Stimulated activated CD4-positive, alpha-beta T cell treated with anti-CD3 and anti-CD28 coated beads, Interleukin-1b, Interleukin-23, amount 100 ng/mL, for 1 hour (primary cell): ENCODE measurements at places on chromosomes 3 and 15.

- no peak for DNase-seq
Observed at GRCh38 chr3:55879901-55880331, 392.8 kb upstream of the WNT5A start.

DNA sequence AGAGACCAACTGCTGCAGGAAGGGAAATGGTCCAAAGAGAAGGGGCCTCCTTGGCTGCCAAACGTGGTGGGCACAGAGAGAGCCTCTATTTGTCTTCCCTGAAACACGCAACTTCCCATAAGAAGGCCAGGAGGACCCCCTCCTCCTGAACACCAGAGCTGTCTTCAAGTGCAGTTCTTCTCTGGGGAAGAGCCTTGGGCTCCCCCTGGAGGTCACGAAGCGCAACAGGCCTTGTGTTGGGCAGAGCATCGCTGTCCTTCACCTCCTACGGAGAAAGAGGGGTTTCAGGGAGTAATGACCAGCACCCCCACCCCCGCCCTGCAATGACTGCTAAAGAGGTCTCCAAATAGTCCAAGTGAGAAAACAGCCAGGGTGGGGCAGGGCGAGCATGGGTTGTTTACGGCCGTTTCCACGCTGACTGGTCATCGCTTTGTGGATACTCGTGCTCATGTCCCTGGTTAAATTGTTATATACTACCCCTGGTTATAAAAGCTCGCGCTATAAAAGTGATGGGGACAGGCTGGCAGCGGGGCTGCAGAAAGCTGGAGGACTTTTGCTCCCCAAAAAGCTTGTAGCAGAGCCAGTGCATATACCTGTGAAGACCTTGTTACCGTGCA, 397.5 kb upstream of the ATP10A start:
- DNase-seq, result no peak

- DNase-seq, result no peak
Observed at GRCh38 chr3:24562895-24563294, 68.2 kb upstream of the THRB start.

- no peak for DNase-seq
Observed at GRCh38 chr3:196003611-196004010, 78.3 kb downstream of the TFRC start.

DNA sequence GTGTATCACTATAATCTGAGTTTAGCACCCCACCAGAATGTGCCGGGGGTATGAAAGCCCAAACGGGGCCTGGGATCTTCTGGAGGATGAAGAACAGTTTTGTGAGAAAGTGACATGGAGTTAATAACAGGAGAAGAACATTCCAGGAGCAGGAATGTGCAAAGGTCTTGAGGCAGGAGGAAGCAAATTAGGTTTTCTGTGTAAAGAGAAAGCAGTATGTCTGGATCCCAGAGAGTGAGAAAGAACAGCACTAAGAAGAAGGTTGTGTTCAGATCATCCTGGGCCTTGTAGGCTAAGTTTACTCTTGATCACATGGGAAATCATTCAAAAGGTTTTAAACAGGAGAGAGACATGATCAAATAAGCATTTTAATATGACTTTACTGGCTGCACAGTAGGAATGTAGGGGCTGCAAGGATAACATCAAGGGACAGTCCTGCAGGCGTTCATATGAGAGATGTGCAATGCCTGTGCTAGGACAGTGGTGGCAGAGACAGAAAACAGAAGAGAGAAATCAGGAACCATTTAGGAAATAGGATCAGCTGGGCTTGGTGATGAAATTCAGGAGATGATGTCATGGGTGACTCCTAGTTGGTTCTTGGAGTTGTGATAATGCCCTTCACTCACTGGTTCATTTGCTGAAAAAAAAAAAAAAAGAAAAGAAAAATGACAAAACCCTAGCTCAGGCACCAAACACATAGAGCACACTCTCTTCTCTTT, 113.5 kb downstream of the TNIK start:
- DNase-seq, result no peak

DNA sequence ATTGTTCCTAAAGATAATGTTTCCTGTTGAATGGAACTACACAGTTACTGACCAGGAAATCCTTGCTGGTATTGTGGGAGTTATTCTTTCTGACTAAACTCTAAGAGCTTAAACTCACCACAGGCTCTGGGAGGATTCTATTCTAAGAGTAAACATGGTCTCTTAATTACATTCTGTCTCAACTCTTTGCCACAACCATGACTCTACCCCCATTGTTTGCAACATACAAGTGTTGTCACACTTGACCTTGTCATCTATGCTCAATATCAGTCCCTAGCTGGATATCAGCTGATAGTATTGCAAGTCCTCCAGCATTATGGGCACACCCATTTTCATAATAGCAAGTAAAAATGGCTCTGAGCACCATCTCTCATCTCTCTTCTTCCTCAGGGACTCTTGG, 29.6 kb upstream of the SECISBP2L start:
- DNase-seq, result no peak

DNA sequence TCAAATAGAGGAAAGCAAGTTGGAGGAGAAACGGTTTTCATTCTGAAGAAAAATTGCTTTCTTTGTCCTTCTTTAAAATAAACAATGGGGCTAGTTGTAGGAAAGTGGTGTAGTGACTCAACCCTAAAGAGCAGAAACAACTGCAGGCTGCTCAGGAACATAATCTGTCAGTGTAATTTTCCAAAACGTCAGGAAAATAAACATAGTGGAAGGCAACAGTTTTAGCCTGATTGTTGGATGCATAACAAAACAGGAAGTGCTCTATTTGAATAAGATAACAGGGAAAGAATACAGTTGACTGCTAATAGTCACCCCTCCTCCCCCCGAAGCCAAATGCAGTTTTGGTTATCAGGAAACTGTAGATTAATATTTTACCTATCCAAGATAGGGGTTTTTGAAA, 167.6 kb downstream of the ECT2 start:
- no peak for DNase-seq

DNA sequence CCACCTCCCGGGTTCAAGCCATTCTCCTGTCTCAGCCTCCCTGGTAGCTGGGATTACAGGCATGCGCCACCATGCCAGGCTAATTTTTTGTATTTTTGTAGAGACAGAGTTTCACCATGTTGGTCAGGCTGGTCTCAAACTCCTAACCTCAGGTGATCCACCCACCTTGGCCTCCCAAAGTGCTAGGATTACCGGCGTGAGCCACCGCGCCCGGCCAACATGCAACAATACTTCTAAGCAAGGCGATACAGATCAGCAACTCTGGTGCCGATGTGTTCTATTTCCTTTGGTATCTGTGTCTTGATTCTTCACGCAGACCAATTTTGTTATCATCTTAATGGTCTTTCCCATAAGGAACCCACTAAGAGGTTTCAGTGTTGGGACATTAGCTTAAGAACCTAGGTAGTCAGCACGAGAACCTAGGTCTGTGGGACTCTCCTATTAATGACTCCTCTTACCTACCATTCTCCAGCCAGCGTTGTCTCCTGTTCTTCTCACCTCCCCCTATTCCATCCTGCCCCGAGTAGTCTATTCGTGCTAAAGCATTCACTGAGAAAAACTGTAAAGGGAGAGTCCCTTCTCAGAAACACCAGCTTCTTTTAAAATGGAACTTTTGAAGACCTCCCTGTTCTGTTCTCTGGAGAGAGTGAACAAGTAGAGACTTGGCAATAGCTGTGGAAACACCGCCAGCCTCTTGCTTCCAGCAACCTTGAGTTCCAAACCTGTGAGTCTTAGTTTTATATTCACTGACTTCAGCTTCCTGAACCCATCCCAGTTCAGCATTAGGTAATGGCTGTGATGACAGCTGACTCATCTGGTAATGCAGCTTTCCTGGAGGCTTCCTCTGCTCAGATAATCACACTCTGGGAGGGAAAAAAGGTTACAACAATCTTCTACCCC, 61.2 kb downstream of the TSC22D2 start:
- DNase-seq, result no peak

- DNase-seq, result no peak
Observed at GRCh38 chr15:32659340-32660155, 18.0 kb downstream of the SCG5 start.

GRCh38 chr3:23435318-23435717, 232.2 kb downstream of the UBE2E2 start:
- no peak for DNase-seq

GRCh38 chr15:60652870-60653269, 173.9 kb upstream of the ICE2 start:
- no peak for DNase-seq

- no peak for DNase-seq
Observed at GRCh38 chr3:31124373-31124772, 229.9 kb upstream of the GADL1 start.

- no peak for DNase-seq
Observed at GRCh38 chr3:8152821-8153418, 348.7 kb upstream of the LMCD1 start.

DNA sequence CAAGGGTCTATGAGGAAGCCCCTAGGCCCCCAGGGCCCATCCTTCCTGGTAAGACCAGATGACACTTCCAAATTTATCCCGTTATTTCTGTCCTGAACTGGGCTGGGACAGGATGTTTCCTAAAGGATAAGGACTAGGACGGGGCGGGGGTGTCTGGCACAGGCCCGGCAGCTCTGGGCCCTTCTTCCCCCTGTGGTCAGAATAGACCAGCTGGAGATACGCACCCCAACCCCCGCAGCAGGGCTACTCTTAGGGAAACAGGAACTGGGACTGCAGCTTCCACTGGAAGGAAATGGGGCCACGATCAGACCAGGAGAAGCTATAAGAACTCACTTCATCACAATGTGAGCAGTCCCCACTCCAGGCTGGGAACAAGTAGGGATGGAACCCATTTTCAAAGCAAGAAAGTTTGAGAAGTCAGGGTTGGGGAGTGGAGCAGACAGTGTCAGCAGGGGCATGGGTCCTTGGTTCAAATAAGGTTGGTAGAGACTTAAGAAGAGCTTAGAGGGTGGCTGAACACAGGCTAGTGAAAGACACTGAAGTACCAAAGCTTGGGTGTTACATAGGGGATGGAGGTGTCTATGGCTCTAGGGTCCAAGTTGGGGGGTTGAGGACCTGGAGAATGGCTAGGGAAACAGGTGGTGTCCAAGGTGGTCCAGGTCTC, 1.1 kb downstream of the NCKIPSD start:
- DNase-seq, result no peak

GRCh38 chr3:46677411-46677726, 16.1 kb downstream of the ALS2CL start:
- no peak for DNase-seq

DNA sequence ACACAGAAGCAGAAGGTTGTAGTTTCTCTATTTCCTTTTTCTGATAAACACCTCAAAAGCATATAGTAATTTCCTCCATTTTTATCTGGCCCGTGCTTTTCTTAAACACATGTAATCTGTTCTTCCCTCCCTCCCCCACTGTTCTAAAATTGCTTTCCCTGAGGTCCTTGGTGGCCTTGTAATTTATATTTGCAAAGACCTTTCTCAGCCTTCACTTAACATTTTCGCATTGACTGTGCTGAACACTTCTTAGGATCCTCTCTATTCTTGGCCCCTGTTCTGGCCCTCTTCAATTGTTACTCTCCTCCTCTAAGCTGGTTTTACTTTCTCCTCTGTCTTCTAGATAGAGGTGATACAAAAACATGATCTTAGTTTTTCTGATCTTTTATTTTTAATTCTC, 28.3 kb downstream of the GAP43 start:
- no peak for DNase-seq

DNA sequence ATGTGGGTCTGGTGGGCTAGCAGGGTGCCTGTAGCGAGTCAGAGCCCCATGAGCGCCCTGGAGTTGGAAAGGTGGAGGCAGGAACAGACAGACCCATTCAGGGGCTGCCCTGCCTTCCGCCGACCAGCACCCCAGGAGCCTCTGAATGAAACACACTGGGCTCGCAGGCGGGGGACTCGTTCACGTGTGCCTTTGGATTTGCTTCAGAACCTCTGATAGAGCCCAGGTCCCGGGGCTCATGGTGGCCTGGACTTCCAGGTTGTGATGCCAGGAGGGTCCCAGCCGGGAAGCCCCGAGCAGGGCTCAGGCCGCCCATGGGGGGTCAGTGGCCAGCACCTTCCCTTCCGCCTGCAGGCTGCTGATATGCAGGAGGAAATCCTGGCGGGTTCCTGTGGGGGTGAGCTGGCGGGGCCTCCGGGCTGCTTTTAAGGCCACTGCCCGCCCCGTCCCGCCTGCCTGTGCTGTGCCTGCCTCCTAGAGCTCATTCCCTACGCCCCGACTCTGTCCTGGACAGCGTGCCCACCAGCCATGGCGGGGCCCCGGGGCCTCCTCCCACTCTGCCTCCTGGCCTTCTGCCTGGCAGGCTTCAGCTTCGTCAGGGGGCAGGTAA, at the start of gene STAB1:
TSS of gene STAB1 (plus strand) at position 453 of the 610 bp plus-strand sequence. CDS start at position 529, 76 bp downstream.
- no peak for DNase-seq

DNA sequence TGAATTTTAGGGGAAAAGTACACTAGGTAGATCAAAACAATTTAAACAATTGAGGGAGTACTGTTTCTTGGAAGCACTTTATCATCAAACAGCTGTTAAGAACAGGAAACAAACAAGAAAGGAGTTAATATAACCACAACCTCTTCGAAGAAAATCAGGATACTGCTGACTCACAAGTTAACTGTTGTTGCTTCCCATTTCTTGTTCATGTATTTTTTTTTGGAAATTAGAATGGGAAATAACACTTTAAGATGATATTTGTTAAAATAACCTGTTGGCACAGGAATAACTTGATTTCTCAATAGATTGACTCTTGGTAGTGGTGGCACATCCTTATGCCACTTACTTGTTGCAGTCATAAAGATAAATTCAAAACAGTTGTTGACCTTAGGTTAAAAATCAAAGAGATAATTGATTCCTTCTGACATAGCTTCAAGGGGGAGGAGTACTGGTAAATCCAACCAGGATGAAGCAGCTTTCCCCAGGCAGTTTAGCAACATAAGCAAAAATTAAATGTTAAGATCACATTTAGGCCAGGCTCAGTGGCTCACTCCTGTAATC, 3.3 kb downstream of the BNIP2 start:
- no peak for DNase-seq

- no peak for DNase-seq
Observed at GRCh38 chr3:55524565-55525244, 37.6 kb upstream of the WNT5A start.

GRCh38 chr3:9301091-9301490, 51.6 kb upstream of the SRGAP3 start:
- DNase-seq, result no peak

DNA sequence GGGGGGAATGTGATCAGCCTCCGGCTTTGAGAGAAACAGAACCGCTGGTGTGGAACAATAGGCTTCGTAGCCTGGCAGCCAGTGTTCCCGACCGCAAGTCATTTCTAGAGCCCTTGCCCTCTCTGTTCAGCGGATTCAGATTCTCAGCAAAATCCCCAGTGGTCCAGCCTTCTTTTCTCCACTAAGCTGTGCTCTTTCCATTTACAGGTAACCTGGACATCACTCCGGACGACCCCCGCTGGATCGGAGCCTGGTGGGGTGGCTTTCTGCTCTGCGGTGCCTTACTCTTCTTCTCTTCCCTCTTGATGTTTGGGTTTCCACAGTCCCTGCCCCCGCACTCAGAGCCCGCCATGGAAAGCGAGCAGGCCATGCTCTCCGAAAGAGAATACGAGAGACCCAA, 250.6 kb downstream of the SLCO3A1 start:
- no peak for DNase-seq

DNA sequence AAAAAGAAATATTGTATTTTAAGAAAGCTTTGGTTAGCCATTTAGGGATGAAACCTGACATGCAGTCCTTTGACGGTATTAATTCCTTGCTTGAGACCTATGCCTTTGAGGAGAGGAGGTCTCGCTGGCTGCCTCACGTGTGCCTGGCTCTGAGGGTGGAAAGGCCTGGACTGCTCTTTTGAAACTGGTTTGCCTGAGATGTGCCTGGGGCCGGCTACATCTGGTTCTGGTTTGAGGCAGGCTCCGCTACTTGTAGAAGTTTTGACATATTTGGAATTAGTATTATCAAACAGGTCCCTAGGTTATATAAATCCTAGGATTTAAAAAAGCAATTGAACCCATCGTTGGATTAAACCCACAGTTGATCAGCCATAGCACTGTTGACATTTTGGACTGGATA, 6.5 kb downstream of the NISCH start:
- DNase-seq, result no peak

GRCh38 chr3:99781761-99782160, 35.9 kb upstream of the CMSS1 start:
- no peak for DNase-seq
